ENCODE measurements at places on chromosomes 11 and 22.

- DNase-seq, result no peak
These were observed 174.7 kb downstream of the IGLL1 start for GRCh38 chr22:23405366-23405851.

- DNase-seq, result no peak
These were observed 934.2 kb downstream of the BRD1 start for GRCh38 chr22:48893288-48894063.

GRCh38 chr11:535210-535518 lies 212 bp downstream of the HRAS start:
- no peak for DNase-seq

GRCh38 chr11:100637706-100638105 lies 49.4 kb upstream of the ARHGAP42 start:
- no peak for DNase-seq

DNA sequence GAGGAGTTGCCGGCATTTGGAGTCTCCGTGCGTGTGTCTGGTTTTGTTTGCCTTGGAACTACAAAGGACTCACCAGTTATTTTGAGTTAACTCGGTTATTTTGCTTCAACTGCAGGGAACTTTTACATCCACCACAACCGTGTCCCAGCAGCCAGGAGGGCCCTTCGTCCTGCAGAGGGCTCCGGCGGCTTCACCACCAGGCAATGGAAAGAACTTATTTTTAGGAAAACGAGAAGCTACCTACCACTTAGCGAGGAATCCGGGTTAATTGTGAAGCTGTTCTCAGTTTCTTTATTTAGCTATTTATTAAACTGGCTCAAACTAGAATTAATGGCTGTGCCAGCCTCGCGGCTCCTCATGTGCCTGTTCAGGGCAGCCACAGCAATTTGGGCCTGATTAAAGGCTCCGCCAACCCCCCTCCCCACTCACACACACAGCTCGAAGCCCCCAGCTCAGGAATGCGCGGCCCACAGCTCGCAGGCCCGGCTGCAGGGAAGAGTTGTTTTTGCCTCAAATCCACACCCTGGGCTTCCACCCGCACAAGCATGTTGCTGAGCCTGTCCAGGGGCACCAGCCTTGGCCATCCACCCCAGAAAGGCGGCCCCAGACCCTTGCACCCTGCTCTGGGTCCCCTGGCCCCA lies 55.9 kb upstream of the FGF3 start:
- peak; percentile 7 for DNase-seq

DNA sequence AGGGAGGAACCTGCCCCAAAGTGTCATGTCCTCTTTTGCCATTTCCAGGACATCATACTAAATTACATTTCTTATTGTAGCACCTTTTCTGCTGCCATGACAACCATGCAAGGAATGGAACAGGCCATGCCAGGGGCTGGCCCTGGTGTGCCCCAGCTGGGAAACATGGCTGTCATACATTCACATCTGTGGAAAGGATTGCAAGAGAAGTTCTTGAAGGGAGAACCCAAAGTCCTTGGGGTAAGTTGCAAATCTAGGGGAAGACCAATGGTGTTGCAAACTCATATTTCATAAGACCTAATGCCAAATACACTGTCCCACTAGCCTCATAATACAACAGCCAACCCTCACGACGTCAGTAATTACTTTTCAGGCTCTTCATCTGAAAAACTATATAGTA lies 11.7 kb downstream of the MS4A4A start:
- DNase-seq, result no peak

GRCh38 chr22:39457556-39458443 lies 988 bp downstream of the MGAT3 start:
- no peak for DNase-seq

DNA sequence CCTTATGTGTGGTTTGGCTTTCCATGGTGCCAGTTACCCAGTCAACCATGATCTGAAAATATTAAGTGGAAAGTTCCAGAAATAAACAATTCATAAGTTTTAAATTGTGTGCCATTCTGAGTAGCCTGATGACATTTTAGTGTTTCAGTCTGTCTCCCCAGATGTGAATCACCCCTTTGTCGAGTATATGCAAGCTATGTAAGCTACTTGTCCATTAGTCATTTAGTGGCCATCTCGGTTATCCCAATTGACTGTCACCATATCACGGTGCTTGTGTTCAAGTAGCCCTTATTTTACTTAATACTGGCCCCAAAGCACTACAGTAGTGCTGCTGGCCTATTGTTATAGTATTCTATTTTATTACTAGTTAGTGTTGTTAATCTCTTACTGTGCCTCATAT lies 44.9 kb downstream of the ATG16L2 start:
- DNase-seq, result no peak

GRCh38 chr11:79708319-79708932 lies 267.6 kb upstream of the TENM4 start:
- no peak for DNase-seq

DNA sequence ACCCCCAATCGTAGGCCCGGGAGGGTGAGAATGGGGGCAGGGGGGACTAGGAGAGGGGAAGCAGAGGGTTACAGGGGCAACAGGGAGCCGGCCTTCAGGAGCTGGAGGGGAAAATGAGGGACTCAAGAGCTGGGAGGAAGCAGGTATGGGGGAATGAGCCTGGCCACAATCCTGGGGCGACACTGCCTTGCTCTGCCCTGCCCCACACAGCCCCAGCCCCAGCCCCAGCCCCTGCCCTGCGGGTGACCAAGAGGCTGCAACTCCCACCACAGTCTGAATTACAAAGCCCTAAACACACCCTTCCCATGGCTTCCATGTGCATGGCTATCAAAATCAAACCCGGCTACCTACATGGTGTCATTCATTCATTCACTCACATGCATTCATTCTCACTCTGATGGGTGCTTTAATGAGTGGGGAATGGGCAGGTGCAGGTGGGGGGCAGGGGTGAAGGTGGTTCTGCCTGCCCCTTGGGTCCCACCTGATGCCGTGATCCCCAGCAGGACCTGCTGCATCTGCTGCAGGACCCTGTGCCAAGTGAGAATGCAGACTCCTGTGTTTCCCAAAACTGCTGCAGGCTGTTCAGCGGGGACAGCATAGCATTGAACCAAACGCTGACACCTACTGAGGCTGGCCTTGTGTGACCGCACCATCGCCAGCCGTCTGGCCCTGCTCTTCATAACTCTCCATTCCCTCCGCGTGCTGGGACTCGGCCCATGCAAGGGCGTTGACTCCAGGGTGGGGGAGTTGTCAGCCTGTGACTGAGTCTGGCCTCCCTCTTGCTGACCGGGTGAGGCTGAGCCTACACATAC lies 9.5 kb upstream of the LINC01488 start:
- DNase-seq, result no peak

DNA sequence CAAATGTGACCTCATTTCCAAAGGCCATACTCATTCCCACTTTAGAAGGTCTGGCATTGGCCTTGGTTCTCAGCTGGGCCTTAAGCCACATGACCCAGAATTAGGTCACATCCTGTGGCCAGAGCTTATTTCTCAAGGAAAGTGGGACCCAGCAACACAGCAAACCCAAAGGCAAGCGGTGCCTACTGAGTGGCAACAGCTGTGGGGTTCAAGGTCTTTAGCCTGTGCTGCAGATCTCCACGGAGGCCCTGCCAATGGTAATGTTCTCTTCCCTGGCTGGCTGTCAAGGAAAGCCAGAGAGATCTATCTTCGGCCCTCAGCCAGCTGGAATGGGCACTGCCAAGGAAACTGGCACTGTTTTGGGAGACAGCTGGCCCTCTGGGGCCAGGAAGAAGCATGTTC lies 41.5 kb upstream of the TP53I11 start:
- no peak for DNase-seq

- DNase-seq, result no peak
These were observed 43.9 kb upstream of the DLAT start for GRCh38 chr11:111981270-111981669.

- no peak for DNase-seq
These were observed 195.8 kb downstream of the HIPK3 start for GRCh38 chr11:33452836-33453624.

DNA sequence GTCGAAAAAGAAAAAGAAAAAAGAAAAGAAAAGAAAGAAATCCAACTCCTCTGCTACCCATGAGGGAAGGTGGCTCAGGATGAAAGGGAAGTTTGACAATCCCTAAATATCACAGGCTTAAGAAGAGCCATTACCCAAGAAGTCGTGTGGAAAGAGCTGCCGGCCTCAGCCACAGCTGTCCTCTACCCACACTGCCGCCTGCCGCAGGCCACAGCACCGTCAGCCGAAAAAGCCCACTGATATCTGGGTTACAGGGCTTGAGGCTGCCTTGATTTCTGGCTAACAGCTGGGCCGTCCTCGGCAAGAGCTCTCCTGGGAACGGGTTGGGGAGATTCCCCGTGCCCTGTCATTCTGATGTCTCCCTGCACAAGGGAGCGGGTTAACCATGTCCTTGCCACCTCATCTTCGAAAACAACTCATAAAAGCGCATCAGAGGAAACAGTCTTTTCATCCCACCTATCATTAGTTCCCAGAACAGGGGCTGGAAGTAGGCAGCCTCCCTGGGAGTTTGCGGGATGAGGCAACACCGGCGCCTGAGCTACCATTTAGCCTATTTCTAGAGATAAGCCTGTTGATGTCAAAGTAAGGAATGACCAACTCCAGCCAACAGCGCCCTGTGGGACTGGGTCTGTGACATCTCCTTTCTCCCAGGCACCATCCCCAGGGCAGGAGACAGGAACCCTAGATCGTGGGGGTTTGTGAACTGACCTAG lies 21.8 kb upstream of the SNX32 start:
- DNase-seq, result no peak

DNA sequence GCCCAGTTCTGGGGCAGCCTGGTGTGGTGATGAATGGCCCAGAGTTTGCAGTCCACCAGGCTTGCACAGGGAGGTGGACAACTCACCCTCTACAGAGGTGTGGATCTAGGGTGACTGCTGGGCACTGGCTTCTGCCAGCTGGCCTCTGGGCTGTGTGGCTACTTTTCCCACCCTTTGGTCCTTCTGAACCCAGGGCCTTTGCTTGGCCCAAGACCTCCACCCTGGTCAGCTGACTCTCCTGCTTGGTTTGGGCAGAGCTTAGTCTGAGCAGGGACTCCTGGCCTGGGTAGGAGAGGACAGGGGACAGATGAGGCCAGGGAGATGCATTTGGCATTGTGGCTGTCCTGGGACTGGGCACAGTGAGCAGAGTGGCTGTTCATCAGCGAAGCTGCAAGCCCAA lies 83.0 kb upstream of the SHANK2 start:
- DNase-seq, result no peak

GRCh38 chr11:3135481-3136440 lies 29.3 kb downstream of the OSBPL5 start:
- peak; percentile 28 for DNase-seq

- no peak for DNase-seq
These were observed 375.7 kb downstream of the SHANK2 start for GRCh38 chr11:70876685-70877084.

GRCh38 chr22:23402275-23403151 lies 177.6 kb downstream of the IGLL1 start:
- peak; percentile 64 for DNase-seq

GRCh38 chr11:64872790-64873488 lies 5.5 kb downstream of the EHD1 start:
- DNase-seq, result no peak

GRCh38 chr22:20645954-20646353 lies 128.0 kb upstream of the SERPIND1 start:
- DNase-seq, result no peak

DNA sequence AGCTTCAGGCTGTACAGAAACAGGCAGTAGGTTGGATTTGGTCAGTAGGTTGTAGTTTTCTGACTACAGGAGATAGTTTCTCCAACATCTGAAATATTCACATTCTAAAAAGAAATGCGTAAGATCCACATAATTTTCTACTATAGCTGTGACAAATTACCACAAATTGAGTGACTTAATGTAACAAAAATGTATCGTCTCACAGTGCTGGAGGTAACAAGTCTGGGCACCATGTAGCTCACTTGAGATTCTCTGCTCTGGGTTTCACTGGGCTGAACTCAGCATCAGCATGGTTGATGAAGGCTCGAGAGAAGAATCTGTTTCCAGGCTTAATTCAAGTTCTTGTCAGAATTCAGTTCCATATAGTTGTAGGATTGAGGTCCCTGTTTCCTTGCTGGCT lies 350.9 kb upstream of the CCDC179 start:
- DNase-seq, result no peak

GRCh38 chr11:59556115-59556916 lies 45.0 kb downstream of the OR4D9 start:
- peak; percentile 64 for DNase-seq

DNA sequence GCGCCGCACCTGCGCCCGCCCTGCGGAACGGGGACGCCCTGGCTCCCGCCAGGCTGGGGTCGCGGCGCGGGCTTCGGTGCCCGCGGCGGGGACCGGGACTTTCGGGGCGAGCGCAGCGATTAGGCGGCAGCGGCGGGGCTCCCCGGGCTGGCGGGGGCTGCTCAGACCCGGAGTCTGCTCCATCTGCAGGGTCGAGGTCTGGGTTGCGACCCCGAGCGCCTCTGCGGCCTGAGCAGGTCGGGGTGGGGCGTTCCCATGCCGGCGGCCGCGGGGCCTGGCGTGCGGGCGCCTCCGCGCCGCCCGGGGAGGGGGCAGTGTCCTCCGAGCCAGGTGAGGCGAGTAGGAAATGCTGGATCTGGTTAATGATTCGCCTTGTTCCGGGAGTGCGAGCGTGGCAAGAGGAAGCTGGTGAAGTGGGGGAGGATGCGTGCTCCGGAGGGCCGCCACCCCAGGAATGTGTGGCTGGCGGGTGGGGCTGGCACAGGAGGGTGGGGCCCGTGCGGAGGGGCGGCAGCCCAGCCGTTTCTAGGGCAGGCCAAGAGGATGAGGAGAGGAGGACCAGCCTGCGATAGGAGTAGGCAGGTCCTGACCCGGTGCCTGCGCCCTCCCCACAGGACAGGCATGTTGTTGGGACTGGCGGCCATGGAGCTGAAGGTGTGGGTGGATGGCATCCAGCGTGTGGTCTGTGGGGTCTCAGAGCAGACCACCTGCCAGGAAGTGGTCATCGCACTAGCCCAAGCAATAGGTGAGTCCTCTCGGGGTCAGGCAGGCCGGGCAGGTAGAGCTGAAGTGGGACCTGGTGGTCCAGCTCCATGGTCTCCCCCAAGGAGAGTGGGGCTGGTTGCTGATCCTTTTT lies 606 bp downstream of the RASSF7 start:
- no peak for DNase-seq

GRCh38 chr11:110519796-110520195 lies 90.0 kb downstream of the FDX1 start:
- DNase-seq, result no peak

DNA sequence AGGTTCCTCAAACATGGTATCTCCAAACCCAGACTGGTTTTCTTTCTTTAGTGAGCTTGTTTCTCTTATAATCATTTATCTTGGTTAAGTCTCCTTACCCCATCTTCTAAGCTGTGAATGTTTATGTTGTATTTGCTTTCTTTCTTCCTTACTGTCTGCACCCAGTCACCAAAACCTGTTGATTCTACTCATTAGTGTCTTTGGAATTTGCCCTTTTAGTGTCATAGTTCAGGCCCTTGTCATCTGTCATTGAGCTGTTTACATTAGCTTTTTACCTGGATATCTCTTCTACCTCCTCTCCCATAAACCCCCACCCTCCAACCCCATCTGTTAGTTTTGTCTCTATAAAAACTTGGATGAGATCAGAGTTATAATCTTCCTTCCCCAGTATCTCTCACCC lies 59.9 kb downstream of the AMOTL1 start:
- no peak for DNase-seq

DNA sequence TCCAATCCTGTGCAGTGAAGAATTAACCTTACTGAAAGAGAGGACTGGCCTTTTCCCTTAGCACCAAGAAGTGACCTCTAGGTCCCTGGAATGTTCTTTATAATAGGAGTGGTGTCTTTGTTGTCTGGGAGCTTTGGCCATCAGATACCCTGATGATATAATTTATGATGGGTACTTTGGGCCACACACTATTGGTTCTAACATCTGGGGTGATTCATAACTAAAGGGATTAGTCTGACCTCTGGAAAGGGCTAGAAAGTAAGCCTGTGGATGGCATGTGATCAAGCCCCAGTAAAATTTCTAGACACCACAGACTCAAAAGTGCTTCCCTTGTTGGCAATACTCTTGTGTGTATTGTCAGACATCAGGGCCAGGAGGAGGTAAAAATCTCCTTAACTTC lies 891.2 kb downstream of the KCNA4 start:
- no peak for DNase-seq
